ENCODE measurements at places on chromosomes 3 and 15.

GRCh38 chr3:32836601-32837000 lies 18.8 kb downstream of the TRIM71 start:
- no peak for DNase-seq

GRCh38 chr15:94671858-94672532 lies 440.6 kb downstream of the MCTP2 start:
- DNase-seq = no peak

DNA sequence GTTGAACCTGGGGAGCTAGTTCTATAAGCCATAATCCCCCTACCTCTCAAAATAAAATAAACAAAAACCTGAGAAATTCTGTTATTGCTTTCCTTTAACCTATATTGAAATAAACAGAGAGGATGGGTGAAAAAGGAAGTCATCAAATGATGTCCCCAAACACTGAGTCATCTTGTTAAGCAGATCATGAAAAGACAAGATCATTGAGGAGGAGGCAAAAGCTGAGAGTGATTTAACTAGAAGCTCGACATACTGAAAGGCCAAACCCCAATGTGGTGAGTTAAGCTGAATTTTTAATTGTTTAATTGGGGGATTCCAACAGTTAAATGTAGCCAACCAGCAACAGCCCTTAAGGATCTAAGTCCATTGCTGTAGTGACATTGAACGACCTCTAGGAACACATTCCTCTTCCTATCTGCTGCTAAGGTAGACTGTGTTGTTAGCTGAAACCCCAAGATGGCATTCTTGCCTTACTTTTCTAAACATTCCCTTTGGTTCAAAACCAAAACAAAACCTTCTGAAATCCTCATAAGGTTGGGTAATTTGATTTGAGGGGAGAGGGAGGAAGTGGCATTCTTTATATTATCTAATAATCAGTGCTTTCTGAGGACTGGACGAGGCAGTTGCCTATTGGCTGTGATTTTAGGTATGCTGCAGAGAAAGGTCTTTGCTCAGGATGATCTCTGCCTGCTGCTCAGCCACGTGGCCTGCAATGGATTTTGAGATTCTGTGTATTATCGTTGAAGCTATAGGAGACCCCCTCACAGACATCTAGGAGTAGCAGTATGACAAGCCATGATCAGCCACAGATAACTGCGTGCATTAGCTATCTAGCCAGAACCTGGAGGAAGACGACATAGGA lies 62.7 kb upstream of the BNIP2 start:
- no peak for DNase-seq

DNA sequence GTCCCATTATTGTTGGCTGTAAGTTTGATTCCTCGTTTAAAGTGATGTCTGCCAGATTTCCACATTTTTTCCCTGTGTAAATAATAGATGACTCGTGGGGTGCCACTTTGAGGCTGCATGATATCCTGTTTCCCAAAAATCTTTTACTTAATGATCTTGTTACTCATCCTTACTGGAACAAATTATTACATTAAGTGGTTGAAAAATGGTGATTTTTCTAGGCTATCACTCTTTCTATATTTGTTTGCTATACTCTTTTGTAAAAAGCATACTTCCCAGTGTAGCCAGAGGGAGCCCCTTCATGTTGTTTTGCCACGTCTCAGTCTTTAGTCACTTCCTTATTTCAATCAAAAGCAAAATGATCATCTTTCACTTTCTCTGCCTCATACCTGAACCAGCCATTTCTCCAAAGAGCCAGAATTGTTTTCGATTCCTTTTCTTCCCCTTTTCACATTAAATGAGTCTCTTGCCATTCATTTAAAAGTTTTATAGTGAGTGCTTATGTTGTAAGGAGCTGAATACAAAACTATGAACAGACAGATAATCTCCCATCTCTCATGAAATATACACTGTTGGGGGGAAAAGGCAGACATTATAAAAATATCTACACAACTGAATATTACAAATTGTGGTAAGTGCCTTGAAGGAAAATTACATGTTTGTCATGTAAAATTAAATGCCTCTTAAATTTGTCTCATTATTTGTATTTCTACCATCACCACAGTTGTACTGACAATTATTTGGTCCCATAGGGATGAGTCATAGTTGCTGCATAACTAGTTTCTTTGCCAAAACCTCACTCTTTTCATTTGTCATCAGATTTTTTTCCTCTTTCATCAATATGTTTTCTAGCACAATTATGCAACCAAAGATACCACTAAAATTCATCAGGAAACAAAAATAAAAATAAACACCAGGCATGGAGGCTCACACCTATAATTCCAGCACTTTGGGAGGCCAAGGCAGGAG lies 41.5 kb downstream of the ADGRG7 start:
- no peak for DNase-seq
